A549 treated with Mapracorat at 1 μM for 4 hours (cell line): ENCODE measurements at places on chromosomes 2 and 18. TPM values are rescaled to one million over a fixed set of nuclear protein-coding genes. Genes with fewer than 3 reads are reported as not detected.

The ECEL1 gene
- 0.08 to 0.41 TPM (median 0.19 TPM) in 5 replicates for total RNA-seq

The POLR1A gene
- total RNA-seq: 16.6 to 25.3 TPM (median 22.0 TPM) in 5 replicates

The KDM3A gene
- total RNA-seq: 19.9 to 27.4 TPM (median 25.0 TPM) in 5 replicates

The RIT2 gene
- total RNA-seq: not detected in 5 replicates

The COL4A4 gene
- total RNA-seq: 1.1 to 2.5 TPM (median 1.7 TPM) in 5 replicates

The EPC2 gene
- total RNA-seq: 9.3 to 10.7 TPM (median 10.6 TPM) in 5 replicates

The SLC5A7 gene
- total RNA-seq: not detected in 5 replicates

The NR4A2 gene
- total RNA-seq: 1.4 to 3.0 TPM (median 2.1 TPM) in 5 replicates

The CHST9 gene
- total RNA-seq: not detected in 5 replicates

The TLK1 gene
- total RNA-seq: 17.2 to 28.6 TPM (median 23.4 TPM) in 5 replicates

The ANKRD53 gene
- total RNA-seq: 0.11 to 0.30 TPM (median 0.16 TPM) in 3 of 5 replicates, not detected in the others

The PREB gene
- 44.7 to 60.1 TPM (median 58.3 TPM) in 5 replicates for total RNA-seq

The ACADL gene
- 0.06 to 0.19 TPM (median 0.13 TPM) in 4 of 5 replicates, not detected in the other for total RNA-seq

The CHRNG gene
- not detected in 5 replicates for total RNA-seq

The RALBP1 gene
- 26.5 to 31.4 TPM (median 29.3 TPM) in 5 replicates for total RNA-seq

The REG3A gene
- not detected in 5 replicates for total RNA-seq

The HOXD13 gene
- 0.12 to 0.30 TPM (median 0.22 TPM) in 5 replicates for total RNA-seq

The LYPD1 gene
- 14.4 to 19.1 TPM (median 15.2 TPM) in 5 replicates for total RNA-seq

The GALNT5 gene
- total RNA-seq: 2.0 to 2.2 TPM (median 2.1 TPM) in 5 replicates

The PKDCC gene
- total RNA-seq: 19.0 to 22.8 TPM (median 21.8 TPM) in 5 replicates
